ENCODE measurements at places on chromosomes 5 and 9. TPM values are rescaled to one million over a fixed set of nuclear protein-coding genes. Genes with fewer than 3 reads are reported as not detected.

DNA sequence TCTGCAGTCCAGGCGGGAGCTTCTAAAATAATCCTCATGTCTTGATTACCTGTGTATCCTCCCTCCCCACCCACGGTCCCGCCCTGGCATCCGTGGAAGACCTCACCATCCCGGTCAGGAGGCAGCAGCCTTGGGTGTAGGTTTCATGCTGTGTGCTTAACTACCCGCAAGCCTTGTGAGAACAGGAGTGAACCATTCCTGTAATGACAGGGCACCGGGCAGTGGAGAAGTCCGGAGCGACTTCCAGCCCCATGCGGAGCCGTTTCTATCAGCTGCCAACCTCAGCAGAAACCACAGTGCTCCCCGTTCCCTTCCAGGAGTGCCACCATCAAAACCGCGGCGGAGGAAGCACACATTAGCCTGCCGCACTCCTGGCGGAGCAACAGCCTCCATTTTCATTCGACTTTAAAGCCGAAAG, 123.5 kb upstream of the LMX1B start:
- no peaks in the 10 kb centered on the region for H3K36me3 ChIP-seq
- DNase-seq, result no peak
- H3K27ac ChIP-seq, result no peak overlapping the region
- no peaks in the 10 kb centered on the region for H3K27me3 ChIP-seq
- no peak overlapping the region for H3K4me3 ChIP-seq

DNA sequence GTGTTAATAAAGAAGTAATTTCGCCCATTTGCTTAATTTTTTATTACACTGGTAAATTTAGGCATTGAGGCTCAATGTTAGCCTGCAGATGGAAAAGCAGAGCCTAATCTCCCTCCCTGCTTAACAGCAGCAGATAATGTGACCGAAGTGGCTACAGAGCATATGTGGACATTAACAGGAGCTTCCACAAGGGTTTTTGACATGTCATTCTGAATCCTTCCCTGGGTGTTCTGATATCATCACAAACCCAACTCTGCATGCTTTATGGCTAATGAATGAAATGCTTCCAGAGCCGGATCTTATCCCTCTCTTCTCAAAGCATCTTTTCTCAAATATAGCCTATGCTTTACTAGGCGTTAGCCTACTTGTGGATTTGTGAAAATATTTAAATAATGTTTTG, 208.6 kb downstream of the CAAP1 start:
- DNase-seq, result no peak
- no peaks in the 10 kb centered on the region for H3K36me3 ChIP-seq
- no peaks in the 10 kb centered on the region for H3K27me3 ChIP-seq
- no peak overlapping the region for H3K4me3 ChIP-seq
- H3K27ac ChIP-seq, result no peak overlapping the region

The OR13C3 gene
- total RNA-seq, result not detected

DNA sequence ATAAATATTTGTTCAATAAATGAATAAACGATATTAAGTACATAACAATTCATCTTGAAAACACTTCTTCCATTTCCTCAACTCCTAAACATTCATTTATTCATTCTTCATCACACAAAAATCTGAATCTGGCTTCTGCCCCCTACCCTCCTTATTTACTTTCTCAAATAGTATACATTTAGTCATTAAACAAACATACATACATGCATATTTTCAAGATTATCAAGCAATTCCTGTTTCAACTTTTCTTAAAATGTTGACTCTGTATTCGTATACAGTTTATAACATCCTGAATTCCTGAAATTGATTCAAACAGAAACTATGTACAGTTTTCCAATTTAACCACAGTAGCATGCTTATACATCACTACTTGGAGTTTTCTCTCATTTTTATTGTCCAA, 129.0 kb downstream of the MUSK start:
- no peaks in the 10 kb centered on the region for H3K36me3 ChIP-seq
- no peaks in the 10 kb centered on the region for H3K4me1 ChIP-seq
- no peak overlapping the region for H3K27ac ChIP-seq
- no peak overlapping the region for H3K4me3 ChIP-seq
- DNase-seq, result no peak
- H3K27me3 ChIP-seq, result no peaks in the 10 kb centered on the region

DNA sequence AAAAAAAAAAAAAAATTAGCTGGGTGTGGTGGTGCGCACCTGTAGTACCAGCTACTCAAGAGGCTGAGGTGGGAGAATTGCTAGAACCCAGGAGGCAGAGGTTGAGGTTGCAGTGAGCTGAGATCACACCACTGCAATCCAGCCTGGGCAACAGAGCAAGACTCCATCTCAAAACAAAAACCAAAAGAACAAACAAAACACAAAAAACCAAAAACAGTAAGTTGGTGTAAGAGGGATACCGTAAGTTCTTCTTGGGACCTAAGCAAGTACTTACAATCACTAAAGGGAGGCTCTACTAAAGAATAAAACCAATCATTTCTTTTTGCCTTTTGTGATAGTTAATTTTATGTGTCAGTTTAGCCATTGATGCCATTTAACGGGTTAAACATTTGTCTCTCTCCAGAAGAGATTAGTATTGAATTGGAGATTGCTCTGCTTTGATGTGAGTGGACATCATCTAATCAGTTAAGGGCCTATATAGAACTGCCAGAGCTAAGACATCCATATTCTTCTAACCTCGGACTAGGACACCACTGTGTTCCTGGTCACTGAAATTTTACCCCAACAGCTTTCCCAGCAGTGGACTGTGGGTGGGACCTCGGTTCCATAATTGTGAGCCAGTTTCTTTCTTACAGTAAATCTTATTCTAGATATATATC, 10.5 kb upstream of the ETF1 start:
- peaks cover 42% of the 10 kb centered on the region for H3K36me3 ChIP-seq
- no peaks in the 10 kb centered on the region for H3K27me3 ChIP-seq
- no peak overlapping the region for H3K4me3 ChIP-seq
- peaks cover 4% of the 10 kb centered on the region for H3K4me1 ChIP-seq
- no peak for DNase-seq

The TOR4A gene
- 2.1 TPM for total RNA-seq

The PCA3 gene
- not detected for total RNA-seq

The TMOD1 gene
- 2.6 TPM for total RNA-seq

DNA sequence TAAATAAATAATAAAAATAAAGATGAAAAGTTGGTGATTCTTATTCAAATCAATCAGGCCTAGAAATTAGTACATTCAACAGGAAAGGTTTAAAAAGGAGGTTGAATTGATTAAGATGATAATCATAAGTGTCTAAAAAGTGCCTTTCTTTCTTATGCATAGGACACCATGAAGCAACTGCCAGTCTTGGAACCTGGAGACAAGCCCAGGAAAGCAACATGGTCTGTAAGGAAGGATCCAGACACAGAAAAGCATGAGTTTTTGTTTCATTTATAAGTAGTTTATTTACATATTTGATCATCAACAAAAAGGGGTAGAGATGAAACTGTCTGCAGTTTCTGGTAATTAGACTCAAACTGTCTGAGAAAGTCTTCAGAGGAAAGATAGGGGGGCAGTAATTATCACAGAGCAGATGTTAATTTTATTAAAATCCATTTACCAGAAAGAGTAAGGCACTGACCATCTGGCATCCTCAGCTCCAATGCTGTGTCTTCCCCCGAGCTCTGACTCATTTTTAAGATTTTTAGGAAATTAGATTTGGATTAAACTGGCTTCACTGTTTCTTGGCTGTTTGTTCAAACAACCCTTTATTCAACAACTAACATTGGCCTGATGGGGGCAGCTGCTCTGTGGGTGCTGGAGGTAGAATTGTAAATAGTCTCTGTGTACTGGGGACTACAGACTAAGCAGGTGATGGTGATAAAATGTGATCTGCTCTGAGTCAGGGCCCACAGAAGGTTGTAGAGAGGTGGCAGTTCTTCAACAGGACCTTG, 2.7 kb downstream of the RABEPK start:
- no peak for DNase-seq
- H3K4me3 ChIP-seq, result no peak overlapping the region
- H3K27ac ChIP-seq, result no peak overlapping the region
- H3K27me3 ChIP-seq, result no peaks in the 10 kb centered on the region
- peaks cover 21% of the 10 kb centered on the region for H3K4me1 ChIP-seq

- no peaks in the 10 kb centered on the region for H3K36me3 ChIP-seq
- H3K27me3 ChIP-seq, result no peaks in the 10 kb centered on the region
- no peak overlapping the region for H3K4me3 ChIP-seq
These were observed 58.4 kb downstream of the PCSK1 start for GRCh38 chr5:96374653-96375052.

GRCh38 chr5:172616730-172617129, 24.3 kb upstream of the NEURL1B start:
- DNase-seq, result no peak
- H3K27me3 ChIP-seq, result no peaks in the 10 kb centered on the region
- no peak overlapping the region for H3K4me3 ChIP-seq

DNA sequence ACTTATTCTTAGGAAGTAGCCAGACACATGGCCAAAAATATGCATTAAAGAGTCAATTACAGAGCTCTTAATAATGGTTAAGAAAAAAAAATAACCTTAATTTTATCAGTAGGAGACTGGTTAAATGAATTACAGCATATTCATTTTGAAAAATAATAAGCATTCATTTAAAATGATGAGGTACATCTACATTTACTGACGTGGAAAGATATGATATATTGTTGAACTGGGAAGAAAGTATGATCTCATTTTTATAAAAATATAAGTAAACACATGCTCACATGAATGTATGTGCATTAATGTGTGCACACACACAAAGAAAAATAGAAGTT, 250.3 kb downstream of the ENC1 start:
- no peak for DNase-seq
- H3K4me3 ChIP-seq, result no peak overlapping the region
- H3K27me3 ChIP-seq, result no peaks in the 10 kb centered on the region
- no peak overlapping the region for H3K27ac ChIP-seq

DNA sequence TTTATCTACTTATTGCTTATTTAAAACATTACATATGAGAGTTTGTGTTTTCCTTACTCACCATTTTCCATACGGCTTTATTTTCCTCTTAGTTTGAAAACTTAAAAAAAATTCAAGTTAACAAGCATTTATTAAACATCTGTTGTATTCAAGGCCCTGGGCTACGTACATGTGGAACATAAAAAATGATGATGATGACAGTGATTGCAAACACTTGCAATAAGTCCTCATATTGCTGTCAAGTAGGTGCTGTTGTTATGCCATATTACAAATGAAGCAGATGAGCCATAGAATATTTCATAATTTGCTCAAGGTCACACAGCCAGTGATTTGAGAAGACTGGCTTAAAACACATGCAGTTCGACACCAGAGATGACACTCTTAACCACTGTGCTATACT, 180.6 kb downstream of the COMMD10 start:
- H3K4me1 ChIP-seq, result no peaks in the 10 kb centered on the region
- no peaks in the 10 kb centered on the region for H3K27me3 ChIP-seq
- H3K36me3 ChIP-seq, result no peaks in the 10 kb centered on the region
- H3K4me3 ChIP-seq, result no peak overlapping the region
- no peak overlapping the region for H3K27ac ChIP-seq

The PDE6A gene
- not detected for total RNA-seq

The ORM2 gene
- not detected for total RNA-seq

- H3K36me3 ChIP-seq, result no peaks in the 10 kb centered on the region
- H3K27me3 ChIP-seq, result no peaks in the 10 kb centered on the region
- no peak overlapping the region for H3K27ac ChIP-seq
- no peak overlapping the region for H3K4me3 ChIP-seq
- no peaks in the 10 kb centered on the region for H3K4me1 ChIP-seq
These were observed 36.0 kb downstream of the BNIP1 start for GRCh38 chr5:173180331-173180730.

The GOLM1 gene
- not detected for total RNA-seq

DNA sequence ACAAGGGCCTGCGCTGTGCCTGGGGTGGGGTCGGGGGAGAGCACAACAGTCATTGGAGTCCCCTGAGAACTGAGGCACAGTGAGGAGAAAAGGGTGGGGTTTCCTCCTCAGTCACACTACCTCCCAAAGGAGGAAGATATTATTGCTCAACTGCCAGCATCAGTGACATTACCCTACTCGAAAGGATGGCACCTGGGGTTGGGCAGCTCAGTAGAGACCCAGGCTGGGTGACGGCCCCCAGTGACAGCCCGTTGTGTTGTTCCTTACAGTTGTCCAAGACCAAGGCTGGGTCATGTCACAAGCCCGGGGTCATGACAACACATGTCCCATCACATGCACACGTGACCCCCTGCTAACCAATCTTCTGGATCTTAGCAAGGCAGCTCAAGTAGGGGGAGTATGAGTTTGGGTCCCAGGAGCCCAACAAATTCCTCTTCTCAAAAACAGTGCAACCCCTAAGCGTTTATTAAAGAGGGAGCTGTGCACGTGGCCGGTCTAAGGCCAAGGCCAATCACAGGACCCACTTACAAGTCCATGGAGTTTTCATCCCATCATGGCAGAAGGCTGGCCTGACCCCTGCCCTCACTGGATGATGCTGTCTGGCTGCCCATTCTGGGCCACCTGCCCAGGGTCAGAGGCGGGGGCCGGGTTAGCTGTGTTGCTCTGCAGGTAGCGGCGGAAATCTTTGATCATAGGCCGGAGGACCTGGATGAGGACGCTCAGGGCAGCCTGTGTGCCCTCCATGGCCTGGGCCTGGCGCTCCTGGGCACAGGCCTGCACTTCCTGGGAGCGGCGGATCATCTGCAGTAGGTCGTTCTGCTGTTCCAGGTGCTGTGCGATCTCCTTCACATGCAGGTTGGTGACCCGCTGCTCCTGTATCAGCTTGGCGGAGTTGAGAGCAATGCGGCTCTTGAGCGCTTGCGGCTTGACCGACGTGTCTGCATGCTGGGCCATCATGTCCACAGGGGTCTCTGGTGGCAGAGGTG, 4.0 kb downstream of the NAIF1 start:
- no peak overlapping the region for H3K4me3 ChIP-seq
- no peaks in the 10 kb centered on the region for H3K27me3 ChIP-seq
- H3K36me3 ChIP-seq, result peaks cover 12% of the 10 kb centered on the region

The FNIP1 gene
- total RNA-seq, result 34.9 TPM

- H3K27me3 ChIP-seq, result no peaks in the 10 kb centered on the region
- no peak overlapping the region for H3K4me3 ChIP-seq
- no peaks in the 10 kb centered on the region for H3K36me3 ChIP-seq
These were observed 98.7 kb downstream of the ZNF462 start for GRCh38 chr9:106961623-106962022.

DNA sequence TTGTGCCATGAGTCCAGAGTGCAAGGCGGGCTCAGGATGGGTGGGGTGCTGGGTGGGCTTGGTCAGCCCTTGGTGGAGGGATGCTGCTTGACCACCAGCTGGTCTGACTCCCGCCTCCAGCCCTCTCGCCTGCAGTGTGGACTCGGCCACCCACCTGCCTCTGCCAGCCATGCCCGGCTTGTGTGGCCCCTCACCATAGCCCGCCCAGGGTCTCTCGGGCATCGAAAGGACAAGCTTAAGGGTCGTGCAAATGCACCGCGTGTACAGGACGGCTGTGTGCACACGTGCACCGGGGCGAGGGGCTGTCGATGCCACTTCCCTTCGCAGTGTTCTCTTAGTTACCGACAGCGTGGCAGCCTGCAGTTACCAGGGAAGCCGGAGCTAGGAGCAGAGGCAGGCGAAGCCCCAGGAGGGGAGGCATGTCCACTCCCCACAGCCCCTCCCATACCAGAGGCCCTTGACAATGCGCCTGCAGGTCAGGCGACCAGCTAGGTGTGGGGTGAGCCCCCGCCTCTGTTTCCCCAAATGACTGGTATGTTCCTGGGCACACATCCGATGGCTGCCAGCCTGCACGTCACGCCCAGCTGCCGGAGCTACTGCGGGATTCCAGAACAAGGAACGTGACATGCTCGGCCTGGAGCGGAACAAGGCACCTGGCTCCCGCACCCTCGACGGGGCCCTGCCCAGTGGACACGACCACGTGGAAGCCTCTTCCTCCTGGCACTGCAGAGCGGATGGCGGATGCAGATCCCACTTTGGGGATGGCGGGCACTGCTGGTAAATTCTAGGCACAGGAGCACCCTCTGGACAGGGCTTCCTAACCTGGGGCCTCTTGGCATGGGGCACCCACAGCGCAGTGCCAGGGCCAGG, 7.8 kb downstream of the LCN9 start:
- H3K27ac ChIP-seq, result no peak overlapping the region
- H3K4me1 ChIP-seq, result no peaks in the 10 kb centered on the region
- H3K36me3 ChIP-seq, result no peaks in the 10 kb centered on the region
- no peaks in the 10 kb centered on the region for H3K27me3 ChIP-seq
